Stimulated activated CD8-positive, alpha-beta memory T cell treated with anti-CD3 and anti-CD28 coated beads, Interleukin-7, amount 100 ng/mL, for 48 hours (primary cell): ENCODE measurements at places on chromosomes 13 and 19.

- DNase-seq: peak; percentile 11
Measured at GRCh38 chr19:52689843-52690368, 44.9 kb downstream of the ZNF611 start.

GRCh38 chr13:87783366-87783765 lies 112.2 kb downstream of the SLITRK5 start:
- DNase-seq: no peak

DNA sequence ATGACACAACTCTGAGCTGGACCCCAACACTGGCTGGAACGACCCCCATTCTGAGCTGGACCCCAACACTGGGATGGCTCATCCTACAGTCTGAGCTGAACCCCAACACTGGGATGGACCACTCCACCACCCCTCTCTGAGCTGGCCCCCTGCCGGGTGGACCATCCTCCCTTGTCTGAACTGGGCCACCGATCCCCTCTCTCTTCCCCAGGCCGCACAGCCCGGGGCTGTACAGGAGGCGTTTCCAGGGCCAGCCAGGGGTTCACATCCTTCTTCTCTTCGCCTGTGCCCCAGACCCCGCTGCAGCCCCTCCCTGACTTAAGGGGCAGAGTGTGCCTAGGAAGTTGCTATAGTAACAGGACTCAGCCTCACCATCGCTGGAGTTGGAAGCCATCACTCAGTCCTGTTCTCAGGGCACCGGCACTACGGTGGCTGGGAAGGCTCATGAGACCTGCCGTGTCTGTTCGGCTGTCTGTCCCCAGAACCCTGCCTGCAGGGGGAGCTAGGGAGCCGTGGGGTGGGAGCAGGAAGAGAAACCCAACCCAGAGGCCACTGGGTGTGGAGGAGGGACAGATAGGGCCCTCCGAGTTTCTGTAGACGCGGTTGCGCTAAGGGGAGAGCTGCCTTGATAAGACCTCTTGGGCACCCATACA lies 3.7 kb downstream of the PRKACA start:
- no peak for DNase-seq

- DNase-seq: no peak
Measured at GRCh38 chr13:111950697-111951096, 116.3 kb upstream of the SOX1 start.

DNA sequence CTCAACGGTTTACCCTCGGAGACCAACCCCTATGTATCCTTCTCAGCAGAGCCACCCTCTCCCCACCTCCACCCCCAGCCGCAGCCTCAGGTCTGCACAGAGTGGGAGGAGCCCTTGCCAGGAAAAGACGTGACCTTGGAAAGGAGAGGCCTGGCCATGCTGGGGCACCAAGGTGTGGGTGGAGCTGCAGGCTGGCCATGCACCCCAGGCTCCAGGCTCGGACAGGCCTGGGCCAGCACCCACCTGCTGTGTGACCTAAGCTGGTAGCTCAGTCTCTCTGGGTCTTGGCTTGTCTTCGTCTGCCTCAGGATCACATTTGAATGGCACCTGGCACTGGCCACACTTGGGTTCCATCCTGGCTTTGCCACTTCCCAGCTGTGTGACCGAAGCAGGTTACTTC lies 29.5 kb downstream of the CCDC8 start:
- no peak for DNase-seq

DNA sequence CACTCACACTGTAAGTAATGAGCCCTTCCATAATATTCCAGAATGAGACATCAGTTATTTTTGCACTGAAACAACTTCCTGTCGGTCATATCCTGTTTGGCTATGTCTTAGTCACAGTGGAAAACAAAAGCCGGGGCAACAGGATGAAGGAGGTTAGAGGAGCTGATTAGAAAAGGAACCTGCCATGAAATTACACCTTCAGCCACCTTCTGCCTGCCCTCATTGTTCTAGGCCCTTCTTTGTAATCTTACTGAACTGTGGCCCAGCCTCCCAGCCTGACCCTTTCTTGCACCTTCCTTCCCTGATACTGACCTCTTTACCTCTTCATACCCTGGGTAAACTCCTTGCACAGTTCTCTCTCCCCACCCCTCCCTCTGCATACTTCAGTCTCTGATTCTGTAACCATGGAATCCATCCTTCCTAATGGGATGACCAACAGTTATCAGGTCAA lies 67.3 kb downstream of the DOCK9 start:
- DNase-seq: no peak

GRCh38 chr19:50490991-50491472 lies 14.4 kb upstream of the GARIN5A start:
- no peak for DNase-seq

- DNase-seq: no peak
Measured at GRCh38 chr19:15118789-15119494, 11.7 kb downstream of the SYDE1 start.

DNA sequence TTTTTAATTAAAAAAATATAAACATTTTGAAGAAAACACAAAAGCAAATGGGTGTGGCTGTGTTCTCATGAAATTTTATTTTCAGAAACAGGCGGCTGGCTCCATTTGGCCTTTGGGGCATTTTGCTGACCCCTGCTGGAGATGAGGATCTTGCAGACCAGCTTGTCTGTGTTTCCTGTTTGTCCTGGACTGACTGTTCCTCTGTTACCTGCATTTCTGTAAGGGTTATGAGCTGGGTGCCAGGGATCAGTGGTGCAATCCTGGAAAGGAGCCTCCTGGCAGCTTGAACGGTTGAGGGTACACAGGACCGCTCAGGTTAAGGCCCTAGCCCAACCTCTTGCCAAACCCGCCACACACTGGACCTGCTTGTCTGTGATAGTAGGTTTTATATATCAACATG lies 49.9 kb downstream of the ZNF787 start:
- DNase-seq: no peak

- DNase-seq: no peak
Measured at GRCh38 chr13:47216176-47216822, 319.4 kb upstream of the HTR2A start.

DNA sequence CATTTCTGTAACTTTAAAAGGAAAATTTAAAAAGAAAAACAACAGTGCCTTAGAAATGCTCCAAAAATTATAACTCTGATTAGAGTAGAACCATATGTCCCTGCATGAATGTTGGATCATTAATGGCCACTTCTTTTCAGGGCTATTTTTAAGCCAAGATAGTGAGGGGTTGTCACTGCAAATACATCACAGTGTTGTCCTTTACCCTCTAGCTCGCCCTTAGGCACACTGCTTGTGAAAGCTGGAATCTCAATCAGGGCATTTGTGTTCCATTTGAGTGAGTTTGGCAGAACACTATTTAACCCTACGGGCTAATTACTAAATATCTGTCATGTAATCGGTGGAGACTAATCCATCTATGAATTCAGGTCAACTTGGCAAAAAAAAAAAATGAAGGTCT lies 212.2 kb downstream of the NHLRC3 start:
- no peak for DNase-seq

GRCh38 chr13:112767506-112768471 lies 78.0 kb downstream of the ATP11A start:
- no peak for DNase-seq

GRCh38 chr13:35163674-35164073 lies 221.6 kb downstream of the NBEA start:
- no peak for DNase-seq

DNA sequence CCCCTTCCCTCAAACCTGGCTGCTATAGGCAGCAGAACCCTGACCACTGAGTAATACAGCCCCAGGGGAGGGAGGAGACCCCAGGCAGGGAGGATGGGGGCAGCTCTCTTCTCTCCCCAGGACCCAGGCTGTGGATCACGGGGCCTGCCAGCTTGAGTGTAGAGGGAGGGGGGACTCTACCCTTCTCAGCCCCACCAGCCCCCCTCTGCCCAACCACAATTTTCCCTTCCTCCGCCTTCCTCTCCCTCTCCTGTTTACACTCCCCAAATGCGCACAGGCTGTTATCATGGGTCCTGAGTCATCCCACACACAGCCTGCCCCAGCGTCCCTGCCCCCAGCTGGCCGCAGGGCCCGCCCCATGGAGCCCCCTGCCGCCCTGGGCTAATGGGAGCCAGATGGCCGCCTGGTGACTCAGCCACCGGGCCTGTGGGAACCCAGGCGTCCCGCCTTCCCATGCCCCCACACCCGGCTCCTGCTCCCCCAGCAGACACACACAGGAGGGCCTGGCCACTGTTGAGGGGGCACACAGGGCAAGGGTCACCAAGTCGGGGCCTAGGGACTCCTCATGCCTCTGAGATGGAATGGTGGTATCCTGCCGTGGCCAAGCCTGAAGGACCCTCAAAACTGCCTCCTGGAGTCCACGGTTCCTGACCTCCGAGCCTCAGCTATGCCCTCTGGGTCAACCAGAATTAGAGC lies 13.6 kb downstream of the CCDC97 start:
- no peak for DNase-seq

- no peak for DNase-seq
Measured at GRCh38 chr13:109152941-109153340, 523.5 kb downstream of the MYO16 start.

GRCh38 chr19:425056-425455 lies 16.1 kb upstream of the C2CD4C start:
- no peak for DNase-seq

DNA sequence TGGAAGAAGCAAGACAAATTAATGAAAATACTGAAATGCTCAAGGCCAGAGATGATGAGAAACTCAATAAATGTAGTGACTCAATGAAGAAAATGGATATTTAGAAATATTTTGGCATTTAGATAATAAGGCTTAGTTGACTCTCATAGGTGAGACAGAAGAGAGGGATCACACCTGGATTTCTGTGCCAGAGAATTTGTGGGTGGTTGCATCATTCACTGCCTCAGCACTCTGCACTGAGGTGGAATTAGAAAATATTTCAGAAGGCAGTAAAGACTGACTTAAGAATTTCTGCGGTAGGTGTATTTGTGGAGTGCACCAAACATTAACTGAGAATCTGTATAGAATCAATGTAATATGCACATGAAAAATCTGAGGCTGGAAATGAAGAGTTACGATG lies 848.3 kb upstream of the PCDH9 start:
- DNase-seq: no peak

DNA sequence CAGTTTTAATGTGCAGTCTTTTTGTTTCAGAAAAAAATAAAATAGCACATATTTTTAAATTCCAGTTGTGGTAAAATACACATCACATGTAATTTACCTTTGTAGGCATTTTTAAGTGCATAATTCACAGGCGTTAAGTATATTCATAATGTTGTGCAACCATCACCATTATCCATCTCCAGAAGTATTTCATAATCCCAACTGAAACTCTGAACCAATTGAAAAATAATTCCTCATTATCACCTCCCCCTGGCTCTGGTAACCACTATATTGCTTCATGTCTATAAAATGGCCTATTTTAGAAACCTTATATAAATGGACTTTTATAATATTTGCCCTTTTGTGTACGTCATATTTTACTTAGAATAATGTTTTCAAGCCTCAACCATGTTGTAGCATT lies 756.5 kb upstream of the KLHL1 start:
- DNase-seq: no peak

DNA sequence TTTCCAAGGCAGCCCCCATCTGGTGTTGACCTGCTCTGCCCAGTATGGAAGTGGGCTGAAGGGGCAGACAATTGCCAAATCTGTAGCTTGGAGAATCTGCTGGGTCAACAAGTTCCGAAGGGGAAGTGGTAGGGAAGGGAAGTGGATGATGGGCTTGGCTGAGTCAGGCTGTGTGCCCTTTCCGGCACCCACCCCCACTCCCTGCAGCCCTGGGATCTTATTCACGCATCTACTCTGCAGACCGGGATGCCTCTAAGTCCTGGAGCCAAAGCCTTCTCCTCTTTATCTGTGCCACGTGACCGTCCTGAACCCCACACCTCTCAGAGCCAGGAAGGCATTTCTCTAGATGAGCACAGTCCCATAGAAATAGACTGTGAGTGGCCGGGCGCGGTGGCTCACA lies 7.5 kb upstream of the C5AR2 start:
- DNase-seq: no peak

- no peak for DNase-seq
Measured at GRCh38 chr13:104757712-104758111, 1691.5 kb upstream of the SLC10A2 start.

DNA sequence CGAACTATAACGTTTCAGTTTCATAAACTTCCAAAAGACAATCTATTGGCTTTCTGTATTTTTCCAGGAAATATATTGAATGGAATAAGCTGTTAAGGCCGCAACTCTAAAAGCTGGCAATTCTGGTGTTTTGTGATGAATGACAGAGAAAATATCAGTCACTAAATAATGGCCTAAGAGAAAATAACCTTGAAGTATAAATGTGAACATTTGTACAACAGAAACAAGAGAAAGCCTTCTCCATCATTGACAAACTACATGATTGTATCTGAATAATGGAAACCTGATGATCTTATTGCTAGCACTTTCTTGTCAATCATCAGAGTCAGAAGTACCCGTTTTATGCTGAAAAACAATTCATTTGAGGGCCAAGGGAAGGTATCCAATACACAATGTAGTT lies 134.3 kb downstream of the TRPC4 start:
- DNase-seq: no peak

DNA sequence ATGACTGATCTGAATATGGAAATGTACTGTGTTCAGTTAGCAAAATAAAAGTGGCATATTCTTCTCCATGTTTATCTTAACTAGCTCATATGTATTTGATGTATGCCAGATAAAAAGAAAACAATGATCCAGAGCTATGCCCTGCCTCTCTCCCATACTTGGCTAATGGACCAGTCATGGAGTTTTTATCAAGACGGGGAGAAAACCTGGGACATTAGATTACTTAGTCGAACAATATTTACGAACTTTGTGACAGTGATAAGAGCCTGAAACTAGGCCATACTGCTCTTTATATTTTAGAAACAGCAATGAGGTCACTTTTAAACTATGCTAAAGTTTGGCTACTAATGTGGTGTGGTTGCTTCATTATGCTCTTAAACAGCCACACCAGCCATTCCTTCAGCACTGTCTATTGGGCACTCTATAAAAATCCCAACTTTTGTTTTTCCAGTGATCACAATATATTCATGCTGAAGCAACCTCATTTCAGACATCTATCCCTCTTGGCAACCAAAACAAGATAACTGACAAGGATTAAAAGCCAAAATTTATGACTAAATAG lies 265.0 kb downstream of the FGF14 start:
- no peak for DNase-seq

DNA sequence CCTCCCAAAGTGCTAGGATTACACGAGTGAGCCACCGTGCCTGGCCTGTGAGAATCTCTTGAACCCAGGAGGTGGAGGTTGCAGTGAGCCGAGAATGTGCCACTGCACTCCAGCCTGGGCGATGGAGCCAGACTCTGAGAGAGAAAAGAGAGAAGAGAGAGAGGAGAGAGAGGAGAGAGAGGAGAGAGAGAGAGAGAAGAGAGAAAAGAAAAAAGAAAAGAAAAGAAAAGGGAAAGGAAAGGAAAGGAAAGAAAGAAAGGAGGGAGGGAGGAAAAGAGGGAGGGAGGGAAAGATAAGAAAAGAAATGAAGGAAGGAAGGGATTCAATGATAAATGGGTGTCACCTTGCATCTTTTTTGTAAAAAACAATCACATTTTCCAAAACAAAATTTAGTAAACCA lies 23.0 kb upstream of the PSPC1 start:
- DNase-seq: no peak

- DNase-seq: no peak
Measured at GRCh38 chr13:95140502-95140901, 160.7 kb downstream of the ABCC4 start.

- peak; percentile 91 for DNase-seq
Measured at GRCh38 chr19:45886427-45887199, 672 bp upstream of the IRF2BP1 start.
